Caki2 (cell line): ENCODE measurements at places on chromosomes 3 and 15. TPM values are rescaled to one million over a fixed set of nuclear protein-coding genes. Genes with fewer than 3 reads are reported as not detected.

Gene SLC27A2
- total RNA-seq: 0.06 and 0.57 TPM in 2 replicates

Gene ANKRD63
- not detected in 2 replicates for total RNA-seq

Gene ARRDC4
- 6.3 and 13.4 TPM in 2 replicates for total RNA-seq

Gene PLA2G4F
- total RNA-seq: 0.07 TPM in 1 of 2 replicates, not detected in the other

Gene ROBO2
- total RNA-seq: 8.9 and 13.8 TPM in 2 replicates

Gene MPI
- 117 and 132 TPM in 2 replicates for total RNA-seq

Gene HTR3E
- total RNA-seq: not detected in 2 replicates

Gene PLA2G4B
- not detected in 2 replicates for total RNA-seq

Gene ZBTB47
- total RNA-seq: 2.6 and 3.9 TPM in 2 replicates
